ENCODE measurements at places on chromosomes 16 and 17.
A peak's percentile ranks its signal among the peaks of the same experiment; 100 is the strongest.

GRCh38 chr16:68093816-68094613, 8.8 kb downstream of the NFATC3 start:
- DNase-seq: peak; percentile 68

- DNase-seq: no peak
These were observed 45.6 kb downstream of the TMC6 start for GRCh38 chr17:78082988-78083387.

DNA sequence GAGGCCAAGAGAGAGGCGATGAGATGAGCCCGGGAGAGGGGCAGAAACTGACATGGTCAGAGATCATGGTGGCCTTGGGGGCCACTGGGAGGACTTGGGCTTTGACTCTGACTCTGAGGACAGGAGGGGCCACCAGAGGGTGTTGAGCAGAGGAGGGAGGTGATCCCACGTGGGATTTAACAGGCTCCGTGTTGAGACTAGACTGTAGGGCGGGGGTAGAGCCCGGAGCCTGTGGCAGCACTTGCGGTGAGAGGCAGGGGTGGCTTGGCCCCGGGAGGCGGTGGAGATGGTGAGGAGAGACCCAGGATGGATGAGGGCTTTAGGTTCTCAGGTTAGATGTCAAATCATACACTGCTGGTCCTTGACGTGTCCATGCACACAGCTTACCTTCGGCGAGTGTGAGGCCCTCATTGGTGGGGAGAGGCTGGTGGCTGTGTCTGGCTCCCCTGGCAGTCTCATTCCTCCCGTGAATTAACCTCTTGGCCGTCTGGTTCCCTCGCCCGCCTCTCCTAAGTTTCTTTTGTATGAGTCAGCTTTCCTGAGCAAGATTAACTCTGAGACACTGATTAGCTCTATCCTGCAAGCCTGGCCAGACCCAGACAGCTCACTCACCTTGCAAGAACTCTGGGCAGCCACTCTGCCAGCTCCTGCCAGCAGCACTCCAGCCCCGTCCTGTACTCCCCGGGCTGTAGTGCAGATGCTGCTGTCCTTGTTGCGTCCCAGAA, 39.7 kb downstream of the VPS35L start:
- DNase-seq: no peak

DNA sequence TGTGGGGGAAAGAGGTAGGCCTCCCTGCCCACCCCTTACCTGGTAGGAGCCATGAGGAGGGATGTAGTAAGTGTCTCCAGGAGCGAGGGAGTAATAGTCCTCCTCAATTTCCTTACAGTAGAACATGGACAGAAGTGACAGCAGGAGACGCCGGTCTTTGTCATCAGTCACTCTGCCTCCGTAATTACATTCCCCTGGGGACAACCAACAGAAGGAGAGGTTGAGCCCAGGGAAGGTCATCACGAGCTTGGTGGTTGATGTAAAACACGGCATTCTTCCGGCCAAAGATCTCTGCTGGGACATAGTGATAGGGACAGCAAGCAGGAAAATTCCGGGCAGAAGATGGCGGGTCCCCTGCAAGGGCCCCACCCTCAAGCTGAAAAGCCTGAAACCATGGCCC, 47.9 kb downstream of the LYRM1 start:
- no peak for DNase-seq

- DNase-seq: no peak
These were observed 52.0 kb upstream of the SREBF1 start for GRCh38 chr17:17888821-17889220.

- no peak for DNase-seq
These were observed 308.4 kb downstream of the ZFHX3 start for GRCh38 chr16:72739577-72739976.

All from MV-4-11 (cell line).